Frontal cortex (tissue), 4 donors: ENCODE measurements at places on chromosomes 2 and 18. TPM values are rescaled to one million over a fixed set of nuclear protein-coding genes. Genes with fewer than 3 reads are reported as not detected.

Gene CNTNAP5
- 30.6 TPM for total RNA-seq

Gene TOGARAM2
- under 0.01 TPM for total RNA-seq

- no peak for DNase-seq
These were observed 16.2 kb downstream of the C2orf76 start for GRCh38 chr2:119350311-119350998.

GRCh38 chr2:100818003-100818605 is 1.8 kb upstream of the NPAS2 start:
- DNase-seq, result no peak

DNA sequence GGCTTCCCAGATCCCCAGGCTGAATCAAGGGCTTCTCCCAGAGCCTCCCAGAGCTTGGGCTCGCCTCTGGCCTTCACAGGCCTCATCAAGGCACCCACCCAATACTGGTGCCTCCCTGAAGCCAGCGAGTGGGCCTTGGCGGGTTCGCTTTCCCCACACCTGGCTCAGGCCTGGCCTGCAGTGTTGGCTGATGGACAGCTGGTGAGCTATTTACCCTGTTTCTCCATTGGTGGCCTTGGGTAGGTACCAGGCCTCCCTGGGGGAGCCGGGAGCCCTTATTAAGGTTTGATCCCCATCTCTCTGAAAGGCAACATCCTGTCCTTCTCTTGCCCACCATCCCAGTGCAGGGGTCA is 18.2 kb upstream of the DUSP2 start:
- DNase-seq, result no peak

DNA sequence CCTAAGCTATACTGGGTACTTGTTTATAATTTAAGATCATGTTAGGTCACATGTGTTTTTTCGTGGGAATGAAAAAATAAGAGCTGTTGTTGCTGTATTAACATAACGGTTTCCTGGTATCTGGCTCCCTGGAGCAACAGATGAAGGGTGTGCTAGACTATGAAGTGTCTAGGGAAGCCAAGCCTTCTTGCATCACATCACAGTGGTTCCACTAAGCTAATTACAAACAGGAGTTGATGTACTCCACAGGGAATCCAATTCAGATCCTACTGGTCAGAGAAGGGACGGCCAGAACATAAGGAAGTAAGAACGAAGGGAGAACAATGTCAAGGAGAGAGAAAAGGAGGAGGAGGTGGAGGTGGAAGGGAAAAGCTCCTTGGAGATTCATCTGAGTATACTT is 193.0 kb upstream of the CYP26B1 start:
- no peak for DNase-seq
